ENCODE measurements at places on chromosomes 3 and 15.

DNA sequence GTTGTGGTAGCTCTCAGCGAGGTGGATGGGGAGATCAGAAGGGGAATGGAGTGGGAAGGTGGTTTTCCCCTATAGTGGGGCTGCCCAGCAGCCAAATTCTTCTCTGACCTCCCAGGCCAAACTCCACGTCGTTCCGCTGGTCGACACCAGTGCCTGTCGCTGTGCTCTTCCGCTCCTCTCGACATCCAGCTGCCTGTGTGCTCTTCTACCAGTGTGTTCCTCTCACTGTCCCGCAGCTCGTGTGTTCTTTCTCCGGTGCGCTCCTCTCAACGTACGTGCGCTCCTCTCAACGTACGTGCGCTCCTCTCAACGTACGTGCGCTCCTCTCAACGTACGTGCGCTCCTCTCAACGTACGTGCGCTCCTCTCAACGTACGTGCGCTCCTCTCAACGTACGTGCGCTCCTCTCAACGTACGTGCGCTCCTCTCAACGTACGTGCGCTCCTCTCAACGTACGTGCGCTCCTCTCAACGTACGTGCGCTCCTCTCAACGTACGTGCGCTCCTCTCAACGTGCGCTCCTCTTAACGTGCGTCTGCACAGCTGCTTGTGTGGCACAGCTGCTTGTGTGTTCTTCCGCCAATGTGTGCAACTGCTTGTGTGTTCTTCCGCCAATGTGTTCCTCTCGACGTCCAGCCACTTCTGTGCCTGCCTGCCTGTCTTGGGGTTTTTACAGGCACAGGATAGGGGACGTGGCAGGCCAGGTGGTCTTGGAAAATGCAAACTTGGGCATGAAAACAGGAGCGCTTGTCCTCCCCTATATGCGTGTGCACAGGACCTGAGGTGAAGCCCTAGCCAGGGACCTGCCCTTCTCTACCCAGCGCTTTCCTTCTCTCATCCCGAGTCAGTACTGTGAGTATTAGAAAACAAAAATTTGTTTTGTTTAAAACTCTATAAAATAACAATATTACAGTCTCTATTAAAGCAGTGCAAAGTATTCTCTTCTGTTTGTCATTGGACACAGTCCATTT lies 991.1 kb downstream of the GBE1 start:
- DNase-seq: no peak

DNA sequence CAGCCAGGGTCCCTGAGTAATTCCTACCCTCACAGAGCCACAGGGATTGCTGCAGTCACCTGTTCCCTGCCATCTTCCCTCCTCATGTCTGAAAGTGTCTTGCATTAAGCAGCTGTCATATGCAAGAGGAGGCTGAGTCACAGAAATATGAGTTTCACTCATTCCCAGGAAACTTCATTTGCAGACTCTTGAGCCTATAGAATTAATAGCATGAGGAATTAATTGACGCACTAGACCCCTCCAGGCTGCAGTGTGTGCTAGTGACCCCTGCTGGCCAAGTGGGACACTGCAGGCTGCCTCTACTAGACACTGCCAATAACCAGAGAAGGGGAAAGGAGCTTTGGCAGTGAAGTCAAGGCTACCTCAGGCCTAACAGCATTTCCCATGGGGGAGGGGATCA lies 50.6 kb upstream of the SLC6A1 start:
- no peak for DNase-seq

DNA sequence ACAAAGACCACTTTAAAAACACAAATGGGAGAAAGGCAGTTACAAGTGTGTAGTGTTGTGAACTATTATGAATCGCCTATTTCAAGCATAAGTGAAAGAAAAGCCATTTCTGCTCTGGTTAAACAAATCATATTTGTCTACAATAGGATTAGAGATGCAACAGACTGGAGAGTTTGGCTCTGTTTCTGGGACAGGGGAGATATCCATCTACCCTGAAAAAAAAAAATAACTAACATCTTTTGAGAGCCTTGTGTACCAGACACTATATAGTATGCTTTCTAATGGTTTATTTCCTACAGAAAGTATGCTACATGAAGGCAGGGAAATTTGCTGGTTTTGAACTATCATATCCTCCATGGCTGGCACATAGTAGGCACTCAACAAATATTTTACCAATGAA lies 106.7 kb upstream of the FHIT start:
- DNase-seq: no peak

DNA sequence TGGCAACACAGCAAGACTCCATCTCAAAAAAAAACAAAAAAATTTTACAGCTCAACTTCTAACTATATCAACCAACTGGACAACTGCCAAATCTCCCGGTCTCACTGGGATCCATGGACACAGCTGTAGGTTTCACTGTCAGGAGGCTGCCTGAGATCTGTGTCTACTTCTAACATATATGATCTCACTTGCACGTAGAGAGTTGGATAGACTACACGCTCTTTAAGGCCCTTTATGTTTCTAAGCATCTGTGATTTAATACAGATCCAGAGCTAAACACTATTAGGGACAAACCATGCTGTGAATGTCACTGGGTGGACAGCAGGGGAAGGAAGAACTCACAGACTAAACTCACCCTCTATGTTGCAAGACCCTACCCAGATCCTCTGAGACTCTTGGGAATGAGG lies 13.0 kb upstream of the APOD start:
- no peak for DNase-seq

DNA sequence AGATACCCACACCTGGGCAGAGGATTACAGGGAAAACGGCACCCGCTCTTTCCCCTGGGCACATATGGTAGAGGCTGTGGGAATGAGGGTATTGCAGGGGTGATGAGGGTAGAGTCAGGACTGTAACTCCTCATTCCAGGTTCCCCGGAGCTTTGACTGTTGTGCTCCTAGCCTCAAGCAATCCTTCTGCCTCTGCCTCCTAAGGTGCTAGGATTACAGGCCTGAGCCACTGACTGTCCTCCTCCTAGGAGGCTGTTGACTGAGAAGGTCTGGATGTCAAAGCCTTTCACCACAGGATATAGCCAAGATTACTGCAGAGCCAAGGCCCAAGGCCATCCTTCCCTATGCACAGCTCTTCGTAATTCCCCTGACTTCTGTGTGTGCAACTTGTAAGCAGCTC lies 1.1 kb upstream of the MPI start:
- DNase-seq: no peak

DNA sequence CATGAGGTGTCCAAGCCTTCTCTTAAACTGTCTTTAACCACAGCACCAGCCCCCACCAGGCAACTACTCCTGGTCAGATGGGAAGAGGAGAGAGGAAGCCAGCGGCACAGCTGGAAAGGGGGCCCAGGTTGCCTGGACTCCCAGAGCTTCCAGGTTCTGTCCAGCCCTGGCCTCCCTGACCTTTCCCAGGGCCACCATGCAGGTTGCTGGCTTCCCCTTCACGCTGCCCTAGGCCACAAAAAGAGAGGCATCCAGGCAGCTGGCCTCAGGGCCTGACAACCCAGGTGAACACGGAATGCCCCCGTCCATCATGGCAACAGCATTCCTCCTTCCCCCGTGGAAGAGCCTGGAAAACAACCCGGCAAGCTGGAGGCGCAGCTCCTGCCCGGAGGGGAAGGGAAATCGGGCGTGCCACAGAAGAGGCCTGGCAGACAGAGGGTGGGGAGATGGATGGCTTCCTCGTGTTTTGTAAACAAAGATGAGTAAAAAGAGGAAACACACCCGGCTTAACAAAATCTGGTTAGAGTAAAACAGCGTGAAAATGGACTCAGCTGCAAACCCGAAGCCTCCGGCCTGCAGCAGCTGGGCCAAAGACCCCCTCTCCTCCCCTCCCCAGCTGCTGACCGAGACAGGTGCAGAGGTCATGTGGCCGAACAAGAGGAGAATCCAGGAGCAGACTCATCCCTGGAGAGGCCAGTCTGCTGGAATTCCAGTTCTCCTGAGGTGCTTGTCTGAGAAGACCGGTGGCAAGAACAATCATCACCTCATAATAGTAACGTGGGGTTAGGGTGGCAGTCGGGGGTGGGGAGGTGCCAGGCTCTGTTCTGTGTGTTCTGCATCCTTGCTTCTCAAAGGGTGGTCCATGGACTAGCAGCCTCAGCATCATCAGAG lies 15.5 kb downstream of the BMF start:
- DNase-seq: no peak

DNA sequence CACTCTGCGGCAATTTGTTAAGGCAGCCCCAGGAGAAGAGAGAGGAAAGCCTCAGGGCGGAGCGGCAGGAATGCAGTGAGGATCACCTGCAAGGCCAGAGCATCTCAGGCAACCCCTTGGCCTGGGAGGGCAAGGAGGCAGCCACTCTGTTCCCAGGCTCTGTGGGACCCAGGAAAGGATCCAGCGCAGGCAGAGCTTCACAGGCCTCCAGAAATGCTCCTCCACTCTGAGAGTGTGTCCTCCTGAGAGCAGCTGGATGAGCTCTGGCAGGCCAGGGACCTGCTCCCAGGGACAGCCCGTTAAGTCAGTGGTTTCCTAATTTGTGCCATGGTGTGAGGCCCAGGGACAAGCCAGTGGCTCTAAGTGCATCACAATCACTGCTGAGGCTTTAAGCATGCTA lies 35.2 kb downstream of the RAB6B start:
- DNase-seq: no peak

GRCh38 chr3:463252-464192 lies 267.0 kb downstream of the CHL1 start:
- DNase-seq: no peak

GRCh38 chr15:70354346-70354905 lies 256.7 kb upstream of the TLE3 start:
- DNase-seq: no peak

DNA sequence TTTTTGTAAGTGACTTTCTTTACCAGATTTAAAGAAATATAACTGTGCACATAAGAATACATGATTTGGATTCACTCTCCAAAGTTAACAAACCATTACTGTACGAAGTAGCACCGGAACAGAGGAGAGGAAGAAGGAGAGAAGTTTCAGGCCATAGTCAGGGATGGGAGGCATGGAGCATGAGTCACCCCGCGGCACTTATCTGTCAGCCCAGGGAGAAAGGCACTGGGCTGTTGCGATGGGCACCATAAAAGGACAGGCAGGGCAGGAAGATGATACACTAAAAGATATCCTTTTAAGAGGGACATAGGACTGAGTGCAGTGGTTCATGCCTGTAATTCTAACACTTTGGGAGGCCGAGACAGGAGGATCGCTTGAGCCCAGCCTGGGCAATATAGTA lies 37.0 kb downstream of the TTC23 start:
- no peak for DNase-seq

- DNase-seq: peak; percentile 56
Observed at GRCh38 chr3:99172736-99173657, 271.5 kb upstream of the DCBLD2 start.

DNA sequence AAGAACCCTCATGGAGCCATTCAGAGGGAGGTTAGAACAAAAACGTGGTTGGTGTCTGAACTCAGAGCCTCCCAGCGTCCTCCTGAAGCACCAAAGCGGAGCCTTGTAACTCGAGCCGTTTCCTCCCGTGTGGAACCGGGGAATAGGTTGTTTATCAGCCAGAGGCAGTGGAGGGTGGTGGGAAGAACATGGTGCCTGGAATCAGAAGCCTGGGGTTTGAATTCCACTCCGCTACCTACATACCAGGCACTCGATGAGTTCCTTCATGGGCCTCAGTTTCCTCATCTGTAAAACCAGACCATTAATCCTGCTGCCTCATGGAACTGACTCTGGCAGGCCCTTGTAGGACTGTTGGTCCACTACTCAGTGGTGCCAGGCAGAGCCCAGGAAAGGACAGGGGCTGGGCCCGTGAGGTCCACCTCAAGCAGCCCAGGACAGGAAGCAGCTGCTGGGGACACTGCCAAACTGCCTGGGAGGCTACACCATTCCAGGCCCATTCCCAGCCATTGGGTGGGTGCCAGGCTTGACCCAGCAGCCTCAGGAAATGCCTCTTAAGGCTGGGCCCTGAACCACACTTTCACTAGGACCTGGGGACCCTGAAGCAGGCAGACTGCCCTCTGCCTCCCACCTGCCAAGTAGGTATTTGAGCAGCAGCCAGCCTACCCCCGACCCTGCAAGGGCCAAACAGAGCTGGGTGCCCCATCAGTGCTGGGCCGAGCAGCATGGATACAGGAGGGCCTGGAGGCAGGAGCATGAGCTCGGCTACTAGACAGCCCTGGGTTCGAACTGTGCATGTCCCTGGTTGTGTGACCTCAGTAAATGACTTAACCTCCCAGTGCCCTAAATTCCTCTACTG lies 33.4 kb downstream of the PRKCD start:
- no peak for DNase-seq

DNA sequence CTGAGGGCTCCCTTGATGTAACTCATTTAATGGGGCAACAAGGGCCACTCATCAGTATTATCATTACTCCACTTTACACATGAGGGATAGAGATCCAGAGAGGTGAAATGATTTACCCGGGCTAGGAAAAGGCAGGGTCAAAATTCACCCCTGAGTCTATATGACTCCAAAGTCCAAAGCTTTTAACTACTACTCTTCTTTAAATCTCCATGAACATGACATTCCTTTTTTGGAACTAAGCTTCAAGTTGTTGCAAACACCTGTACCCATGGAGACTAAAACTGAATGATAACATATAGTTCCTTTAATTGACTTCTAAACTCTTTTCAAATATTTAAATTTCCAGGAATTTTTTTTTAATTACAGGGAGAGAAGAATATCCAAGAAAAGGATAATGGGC lies 292.9 kb upstream of the GADL1 start:
- DNase-seq: no peak

GRCh38 chr15:79779746-79780145 lies 117.1 kb downstream of the MTHFS start:
- DNase-seq: no peak

DNA sequence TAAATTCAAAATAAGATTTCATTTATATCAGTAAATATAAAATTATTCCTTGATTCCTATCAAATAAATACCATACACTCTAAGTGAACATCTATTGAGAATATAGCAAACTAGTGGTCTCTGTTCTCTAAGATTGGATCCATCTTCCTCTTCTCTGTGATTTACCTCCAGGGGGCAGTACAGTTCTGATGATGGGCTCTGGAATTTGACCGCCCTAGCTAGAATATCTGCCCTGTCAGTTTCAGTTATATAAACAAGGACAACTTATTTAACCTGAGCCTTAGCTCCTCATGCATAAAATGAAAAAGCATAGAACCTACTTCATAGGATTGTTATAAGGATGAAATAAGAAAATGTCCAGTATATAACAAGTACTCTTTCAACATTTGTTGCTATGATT lies 171.1 kb upstream of the CCDC54 start:
- DNase-seq: peak; percentile 10

- DNase-seq: no peak
Observed at GRCh38 chr15:50905055-50905454, 3.4 kb upstream of the AP4E1 start.

DNA sequence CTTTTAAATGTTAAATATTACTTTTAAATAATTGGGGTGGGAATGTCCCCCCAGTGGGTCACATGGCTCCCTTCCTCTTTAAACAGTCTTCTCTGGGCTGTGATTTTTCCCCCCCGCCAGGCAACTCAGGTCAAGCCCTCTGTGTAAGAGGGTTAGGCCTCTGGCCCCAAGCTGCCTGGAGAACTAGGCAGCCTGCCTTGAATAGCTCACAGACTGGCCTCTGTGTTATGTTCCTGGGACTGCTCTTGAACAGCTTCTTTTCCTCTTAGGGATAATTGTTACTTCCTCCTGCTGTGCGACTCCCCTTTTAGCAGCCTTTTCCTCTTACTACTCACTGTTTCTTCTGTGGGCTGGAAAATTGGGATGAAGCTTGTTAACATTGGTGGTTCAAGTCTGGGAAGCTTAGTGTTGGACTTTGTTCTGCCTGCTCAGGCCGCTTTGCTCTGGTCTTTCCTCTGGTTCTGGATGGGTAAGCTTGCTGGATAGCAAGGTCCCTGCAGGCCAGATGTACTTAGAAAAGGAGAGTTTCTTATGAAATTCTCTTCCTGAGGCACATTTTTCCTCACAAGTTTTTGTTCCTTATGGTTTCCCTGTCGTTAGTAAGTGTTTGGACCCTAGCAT lies 2.2 kb downstream of the TEX264 start:
- no peak for DNase-seq

GRCh38 chr15:79562403-79562815 lies 130.3 kb downstream of the MINAR1 start:
- DNase-seq: no peak

Data from pulmonary artery endothelial cell (primary cell).